ENCODE measurements at places on chromosomes 2 and 18.

GRCh38 chr2:28296904-28297303, 95.8 kb upstream of the FOSL2 start:
- DNase-seq, result no peak

GRCh38 chr2:38330754-38331153, 46.3 kb downstream of the ATL2 start:
- no peak for DNase-seq

DNA sequence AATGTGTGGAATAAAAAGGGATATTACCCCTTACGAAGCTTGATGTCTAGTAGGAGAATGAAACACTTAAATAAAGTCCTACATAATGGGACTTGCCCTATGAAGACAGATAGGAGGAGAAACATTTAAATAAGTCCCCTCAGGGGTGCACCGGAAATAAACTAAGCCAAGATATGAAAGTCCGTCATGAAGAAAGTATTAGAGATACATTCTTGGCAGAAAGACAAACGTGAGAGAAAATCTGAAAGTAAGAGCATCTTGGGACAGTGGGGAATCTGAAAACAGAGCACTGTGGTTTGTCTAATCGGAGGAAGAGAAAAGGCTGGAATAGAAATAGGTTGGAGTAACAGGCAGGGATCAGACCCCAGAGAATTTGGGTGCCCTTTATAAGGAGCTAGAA, 516.9 kb upstream of the DSEL start:
- no peak for DNase-seq

DNA sequence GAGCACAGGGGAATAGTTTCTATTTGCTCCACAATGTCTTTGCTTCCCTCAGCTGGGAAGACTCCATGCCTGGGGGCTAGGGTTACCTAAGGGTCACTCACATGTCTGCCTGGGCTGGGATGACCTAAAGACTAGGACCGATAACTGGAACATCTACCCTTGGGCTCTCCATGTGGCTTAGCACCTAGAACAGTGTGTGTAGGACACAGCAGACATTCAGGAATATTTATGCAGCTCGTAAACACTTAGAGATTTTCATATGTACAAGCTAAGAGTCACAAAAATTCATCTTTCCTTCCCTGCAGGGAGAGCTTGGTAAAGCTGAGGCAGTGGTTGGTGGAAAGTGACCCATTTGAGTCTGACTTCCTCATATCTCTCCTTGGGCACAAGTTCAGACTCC, 55.8 kb downstream of the FBLN7 start:
- no peak for DNase-seq

DNA sequence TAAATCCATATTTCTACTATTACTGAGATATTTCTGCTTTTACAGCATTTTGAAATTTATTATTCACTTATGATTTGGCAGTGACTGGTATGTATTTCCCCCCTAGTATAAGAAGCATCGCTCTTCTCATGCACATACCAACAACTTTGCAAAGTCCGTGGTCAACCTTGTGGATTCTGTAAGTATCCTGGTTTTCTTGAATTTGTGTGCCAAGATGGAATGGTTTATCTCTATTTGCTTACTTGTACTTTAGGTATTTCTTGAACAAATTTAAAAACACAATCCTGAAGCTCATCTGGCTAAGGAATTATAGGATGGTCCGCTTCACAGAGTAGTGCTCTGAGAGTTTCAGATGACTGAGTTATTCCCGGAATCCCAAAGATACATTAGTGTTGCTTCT, 85.0 kb upstream of the FAM237A start:
- DNase-seq, result no peak

- no peak for DNase-seq
Measured at GRCh38 chr2:15666861-15667808, 75.5 kb downstream of the DDX1 start.

DNA sequence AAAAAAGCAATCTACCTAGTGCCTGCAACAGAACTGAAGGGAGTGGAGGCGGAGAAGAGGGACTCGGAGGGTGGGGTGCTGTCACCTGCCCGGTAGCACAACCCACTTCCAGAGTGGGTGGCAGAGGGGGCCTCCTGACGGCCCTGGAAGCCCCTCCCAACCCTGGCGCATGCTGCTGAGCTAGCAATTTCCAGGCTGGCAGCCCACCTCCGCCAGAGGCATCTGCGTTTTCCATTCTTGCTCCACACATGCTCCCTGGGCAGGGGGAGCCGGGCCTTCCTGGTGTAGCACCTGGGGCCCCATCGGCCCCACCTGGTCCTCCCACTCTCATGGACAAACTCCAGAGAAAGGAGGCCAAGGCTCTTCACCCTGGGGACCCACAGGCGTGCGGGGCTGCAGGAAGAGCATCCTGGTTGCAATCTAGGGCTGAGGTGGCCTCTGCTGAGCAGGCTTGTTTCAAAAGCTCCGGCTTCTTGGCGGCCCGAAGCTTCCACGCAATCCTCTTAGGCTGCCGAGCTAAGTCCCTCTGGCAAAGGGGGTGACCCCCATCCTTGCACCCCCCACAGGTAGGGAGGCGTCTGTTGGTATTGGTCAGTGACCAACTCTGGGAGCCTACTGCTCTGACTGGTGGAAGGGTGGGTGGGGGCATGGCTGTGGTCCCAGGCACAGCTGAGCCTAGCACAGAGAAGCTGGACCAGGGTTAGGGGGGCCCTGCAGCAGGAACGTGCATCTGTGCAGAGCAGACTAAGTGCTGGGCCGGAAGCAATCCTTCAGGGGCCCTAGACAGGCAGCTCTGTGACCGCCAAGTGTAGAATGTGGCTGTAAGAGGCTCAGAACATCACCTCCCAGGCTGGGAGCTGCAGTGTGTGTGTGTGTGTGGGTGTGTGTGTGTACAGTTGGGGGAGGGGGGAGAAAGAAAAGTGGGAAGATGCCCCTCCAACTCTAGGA, 2.6 kb downstream of the HS6ST1 start:
- DNase-seq, result no peak

- no peak for DNase-seq
Measured at GRCh38 chr18:59537579-59537978, 159.6 kb downstream of the CCBE1 start.

GRCh38 chr2:113248997-113249770, 29.5 kb downstream of the PAX8 start:
- peak; percentile 44 for DNase-seq

GRCh38 chr18:13577091-13577697, 149.2 kb downstream of the FAM210A start:
- no peak for DNase-seq

GRCh38 chr2:33229646-33230045, 246.8 kb upstream of the RASGRP3 start:
- DNase-seq, result peak; percentile 53

DNA sequence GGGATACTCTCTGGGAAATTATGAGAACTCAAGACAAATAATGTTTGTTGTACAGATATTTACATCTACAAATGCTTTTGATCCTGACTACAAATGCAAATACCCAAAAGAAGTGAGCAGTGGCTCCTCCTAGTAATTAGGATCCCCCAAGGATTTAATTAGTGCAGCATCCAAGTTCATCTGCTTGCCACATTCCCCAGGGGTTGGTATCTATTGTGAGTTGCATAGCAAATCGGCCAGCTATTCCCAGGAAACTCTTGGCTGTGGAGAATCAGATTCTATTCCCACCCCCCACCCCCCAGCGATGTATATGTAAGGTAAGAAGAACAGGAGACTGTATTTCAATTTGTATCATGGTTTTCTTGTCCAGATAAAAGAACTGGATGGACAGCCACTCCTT, 725.1 kb upstream of the CDH7 start:
- no peak for DNase-seq

DNA sequence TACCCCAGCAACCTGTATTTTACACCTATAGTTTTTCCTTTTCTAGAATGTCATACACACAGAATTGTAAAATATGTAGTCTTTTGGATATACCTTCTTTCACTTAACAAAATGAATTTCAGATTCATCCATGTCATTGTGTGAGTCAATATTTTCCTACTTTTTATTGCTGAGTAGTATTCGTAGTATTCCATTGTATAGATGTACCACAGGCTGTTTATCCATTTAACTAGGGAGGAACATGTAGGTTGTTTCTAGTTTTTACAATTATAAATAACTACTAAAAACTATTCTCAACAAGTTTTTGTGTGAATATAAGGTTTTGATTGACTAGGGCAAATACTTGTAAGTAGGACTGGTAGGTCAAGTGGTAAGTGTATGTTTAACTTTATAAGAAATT, 187.4 kb downstream of the ACOXL start:
- DNase-seq, result no peak

DNA sequence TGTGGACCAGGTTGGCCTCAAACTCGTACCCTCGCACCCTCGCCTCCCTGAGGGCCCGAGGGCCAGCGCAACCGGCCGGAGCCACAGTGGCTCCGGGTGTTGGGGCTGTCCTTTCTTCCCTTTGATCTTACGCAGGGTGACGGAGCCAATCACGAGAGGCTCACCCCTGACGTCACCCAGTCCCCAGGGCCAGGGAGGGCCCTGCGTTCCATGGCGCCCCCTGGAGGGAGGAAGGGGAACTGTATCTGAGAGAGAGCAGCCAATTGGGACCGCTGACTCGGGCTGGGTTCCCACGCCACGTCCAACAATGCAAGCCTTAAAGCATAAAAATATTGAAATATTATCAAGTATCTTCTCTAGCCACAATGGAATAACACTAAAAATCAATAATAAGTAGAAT, 432.8 kb upstream of the LRRTM4 start:
- no peak for DNase-seq

- DNase-seq, result no peak
Measured at GRCh38 chr2:105796791-105797190, 52.1 kb downstream of the NCK2 start.

- no peak for DNase-seq
Measured at GRCh38 chr18:31979714-31980113, 36.8 kb upstream of the TRAPPC8 start.

GRCh38 chr2:96869822-96870625, at the start of gene SEMA4C:
Gene SEMA4C (minus strand): TSS chr2:96870080. CDS start chr2:96867886, 2,194 bp downstream.
- DNase-seq, result peak; percentile 24

GRCh38 chr18:32037616-32038015, 19.0 kb downstream of the RNF125 start:
- no peak for DNase-seq
